ENCODE measurements at places on chromosomes 12 and 14. TPM values are rescaled to one million over a fixed set of nuclear protein-coding genes. Genes with fewer than 3 reads are reported as not detected.

Gene GLT8D2
- total RNA-seq = 33.5 TPM

Gene OAS1
- not detected for total RNA-seq

Gene MSI1
- total RNA-seq = not detected

Gene OR4E2
- total RNA-seq = not detected

Gene CCDC196
- total RNA-seq = not detected

Gene CMA1
- total RNA-seq = not detected

Gene APOF
- total RNA-seq = not detected

Gene CLMN
- under 0.01 TPM for total RNA-seq
